ENCODE measurements at places on chromosomes 2 and 18.

- DNase-seq: no peak
Observed at GRCh38 chr2:48092846-48093803, 186.8 kb upstream of the FBXO11 start.

- peak; percentile 67 for DNase-seq
Observed at GRCh38 chr18:54679318-54680149, 88.5 kb downstream of the DYNAP start.

- no peak for DNase-seq
Observed at GRCh38 chr2:104077573-104077972, 776.3 kb upstream of the POU3F3 start.

DNA sequence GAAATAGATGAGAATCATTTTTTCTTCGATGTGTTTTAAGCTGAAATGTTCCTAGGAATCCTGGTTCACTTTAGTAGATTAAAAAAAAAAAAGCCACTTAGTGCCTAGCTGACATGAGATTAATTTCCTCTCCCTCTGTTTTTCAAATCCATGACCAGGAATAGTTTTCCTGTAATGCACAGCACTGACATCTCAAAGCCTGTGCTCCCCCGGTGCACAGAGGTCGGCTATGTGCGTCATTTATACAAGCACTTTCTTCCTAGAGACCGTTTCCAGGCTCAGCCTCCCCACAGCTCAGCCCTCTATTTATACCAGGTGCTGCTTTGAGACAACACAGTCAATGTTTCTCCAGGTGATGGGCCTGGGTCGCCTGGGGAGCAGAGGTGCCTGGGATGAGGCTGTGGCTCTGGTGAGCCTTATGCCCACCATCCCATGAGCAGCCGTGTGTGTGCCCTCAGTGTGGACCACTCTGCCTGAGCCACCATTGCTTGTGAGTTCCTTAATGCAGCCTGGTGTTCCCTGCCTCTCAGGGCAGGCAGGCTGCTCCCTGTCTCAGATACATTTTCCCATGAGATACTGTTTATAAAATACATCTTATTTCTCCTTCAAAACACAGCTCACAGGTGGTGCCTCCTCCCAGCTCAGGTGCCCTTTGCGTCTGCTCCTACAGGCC is 515.7 kb upstream of the HS6ST1 start:
- no peak for DNase-seq

GRCh38 chr18:63319383-63320122 is at the start of gene BCL2:
Gene BCL2 (minus strand): TSS chr18:63319769.
- peak; percentile 55 for DNase-seq
